ENCODE measurements at places on chromosomes 7 and 10. TPM values are rescaled to one million over a fixed set of nuclear protein-coding genes. Genes with fewer than 3 reads are reported as not detected.

CFAP46 gene
- 1.5 TPM for total RNA-seq

CTAGE6 gene
- total RNA-seq = 0.65 TPM

ZFAND2A gene
- total RNA-seq = 17.6 TPM

GJD4 gene
- total RNA-seq = not detected

AKR1C8 gene
- total RNA-seq = not detected

SLC16A12 gene
- total RNA-seq = 0.65 TPM
